ENCODE measurements at places on chromosomes 11 and 22.

DNA sequence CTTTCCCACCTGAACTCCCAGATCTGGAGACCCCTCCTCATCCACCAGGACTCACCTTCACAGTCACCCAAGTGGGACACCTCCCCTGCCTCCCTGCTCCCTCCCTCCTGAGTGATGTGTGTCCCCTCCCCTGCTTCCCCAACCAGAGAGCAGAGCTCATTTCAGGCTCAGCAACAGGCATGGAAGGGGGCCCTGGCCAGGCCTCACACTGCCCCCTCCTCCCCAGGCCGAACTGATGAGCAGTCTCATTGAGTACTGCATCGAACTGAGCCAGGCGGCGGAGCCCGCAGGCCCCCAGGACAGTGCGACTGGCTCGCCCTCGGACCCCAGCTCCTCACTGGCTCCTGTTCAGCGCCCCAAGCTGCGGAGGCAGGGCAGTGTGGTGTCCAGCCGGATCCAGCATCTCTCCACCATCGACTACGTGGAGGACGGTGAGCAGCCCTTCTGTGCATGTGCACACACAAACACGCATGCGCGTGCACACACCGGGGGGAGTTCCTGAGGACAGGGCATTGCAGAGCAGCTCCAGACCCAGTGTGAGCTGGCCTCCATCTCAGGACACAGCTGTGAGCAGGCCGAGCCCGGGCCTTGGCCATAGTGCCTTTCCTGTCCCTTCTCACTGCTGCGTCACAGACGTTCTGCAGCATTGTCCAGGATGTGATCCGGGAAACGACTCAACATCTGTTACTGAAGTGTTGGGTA, 17.8 kb upstream of the NEAT1 start:
- no peak for DNase-seq

GRCh38 chr22:29854432-29854831, 16.4 kb upstream of the ASCC2 start:
- no peak for DNase-seq

DNA sequence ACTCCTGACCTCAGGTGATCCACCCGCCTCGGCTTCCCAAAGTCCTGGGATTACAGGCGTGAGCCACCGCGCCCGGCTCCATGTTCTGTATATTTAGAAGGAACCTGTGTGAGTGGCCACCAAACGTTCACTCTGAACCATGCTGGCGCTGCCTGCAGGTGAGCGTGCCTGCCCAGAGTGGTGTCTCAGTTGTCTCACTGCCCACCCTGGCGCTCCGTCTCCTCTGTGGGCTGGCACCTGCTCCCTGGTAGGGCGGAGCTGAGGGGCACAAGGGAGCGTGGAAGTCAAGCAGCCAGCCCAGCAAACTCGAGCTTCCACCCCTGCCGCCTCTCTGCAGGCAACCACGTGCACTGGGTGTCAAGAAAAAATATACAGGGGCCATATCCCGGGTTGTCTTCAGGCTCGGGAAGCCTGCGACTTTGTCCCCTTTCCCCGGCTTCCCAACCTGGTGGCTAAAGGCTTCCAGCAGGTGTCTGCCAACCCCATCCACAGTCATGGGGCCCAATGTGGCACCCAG, 16.7 kb downstream of the TXN2 start:
- DNase-seq: no peak

DNA sequence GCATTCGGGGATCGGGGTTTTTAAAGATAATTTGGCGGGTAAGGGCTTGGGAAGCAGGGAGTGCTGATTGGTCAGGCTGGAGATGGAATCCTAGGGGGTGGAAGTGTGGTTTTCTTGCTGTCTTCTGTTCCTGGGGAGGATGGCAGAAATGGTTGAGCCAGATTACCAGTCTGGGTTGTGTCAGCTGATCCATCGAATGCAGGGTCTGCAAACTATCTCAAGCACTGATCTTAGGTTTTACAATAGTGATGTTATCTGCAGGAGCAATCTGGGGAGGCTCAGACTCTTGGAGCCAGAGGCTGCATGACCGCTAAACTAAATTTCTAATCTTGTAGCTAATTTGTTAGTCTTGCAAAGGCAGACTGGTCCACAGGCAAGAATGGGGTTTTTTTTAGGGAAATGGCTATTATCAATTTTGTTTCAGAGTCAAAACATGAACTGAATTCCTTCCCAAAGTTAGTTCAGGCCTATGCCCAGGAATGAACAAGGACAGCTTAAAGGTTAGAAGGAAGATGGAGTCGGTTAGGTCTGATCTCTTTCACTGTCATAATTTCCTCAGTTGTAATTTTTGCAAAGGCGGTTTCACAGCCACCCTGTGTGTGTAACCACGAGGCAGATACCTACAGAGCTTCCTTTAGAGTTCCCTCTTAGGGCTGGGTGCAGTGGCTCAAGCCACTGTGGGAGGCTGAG, 10.2 kb downstream of the SCGB1A1 start:
- no peak for DNase-seq

GRCh38 chr11:17734986-17735817, 621 bp downstream of the KCNC1 start:
- DNase-seq: peak; percentile 69

DNA sequence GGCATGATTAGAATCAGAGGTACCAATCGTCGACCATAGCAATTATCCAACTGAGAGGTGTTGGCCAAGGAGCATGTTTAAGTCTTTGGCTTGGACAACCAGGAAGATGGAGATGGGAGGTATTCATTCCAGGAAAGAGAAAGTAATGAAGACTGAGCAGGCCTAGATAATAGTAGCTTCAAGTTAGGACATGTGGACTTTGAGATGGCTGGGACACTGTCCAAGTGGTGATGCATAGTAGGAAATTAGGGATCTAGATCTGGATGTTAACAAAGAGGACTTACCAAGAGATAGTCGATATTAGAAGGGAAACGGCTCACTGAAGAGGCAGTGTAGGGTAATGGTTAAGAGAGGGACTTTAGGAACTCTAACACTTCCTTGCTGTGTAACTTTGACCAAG, 266.7 kb downstream of the FAM76B start:
- no peak for DNase-seq

All from H54 (cell line).